ENCODE measurements at places on chromosomes 12 and 14.

GRCh38 chr12:94157981-94158411 lies 9.6 kb downstream of the PLXNC1 start:
- DNase-seq = no peak

DNA sequence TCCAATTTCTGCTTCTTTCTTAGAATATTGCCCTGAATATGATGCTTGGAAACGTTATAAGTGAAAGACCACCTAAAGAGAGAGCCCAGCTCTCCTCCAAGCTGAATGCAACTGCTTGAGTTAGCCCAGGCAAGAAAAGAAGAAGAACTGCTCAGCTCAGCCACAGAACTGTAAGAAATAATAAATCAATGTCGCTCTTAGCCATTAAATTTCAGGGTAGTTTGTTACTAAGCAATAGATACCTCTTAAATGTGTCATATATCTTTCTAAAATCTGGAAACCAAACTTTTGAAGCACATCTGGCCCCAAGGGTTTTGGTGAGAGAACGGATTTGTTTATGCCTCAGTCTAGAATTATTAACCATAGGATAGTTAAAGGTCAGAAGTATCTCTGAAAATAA lies 50.4 kb downstream of the SLC6A15 start:
- peak; percentile 34 for DNase-seq

- no peak for DNase-seq
These were observed 9.4 kb upstream of the PRKAG1 start for GRCh38 chr12:49027846-49028555.

DNA sequence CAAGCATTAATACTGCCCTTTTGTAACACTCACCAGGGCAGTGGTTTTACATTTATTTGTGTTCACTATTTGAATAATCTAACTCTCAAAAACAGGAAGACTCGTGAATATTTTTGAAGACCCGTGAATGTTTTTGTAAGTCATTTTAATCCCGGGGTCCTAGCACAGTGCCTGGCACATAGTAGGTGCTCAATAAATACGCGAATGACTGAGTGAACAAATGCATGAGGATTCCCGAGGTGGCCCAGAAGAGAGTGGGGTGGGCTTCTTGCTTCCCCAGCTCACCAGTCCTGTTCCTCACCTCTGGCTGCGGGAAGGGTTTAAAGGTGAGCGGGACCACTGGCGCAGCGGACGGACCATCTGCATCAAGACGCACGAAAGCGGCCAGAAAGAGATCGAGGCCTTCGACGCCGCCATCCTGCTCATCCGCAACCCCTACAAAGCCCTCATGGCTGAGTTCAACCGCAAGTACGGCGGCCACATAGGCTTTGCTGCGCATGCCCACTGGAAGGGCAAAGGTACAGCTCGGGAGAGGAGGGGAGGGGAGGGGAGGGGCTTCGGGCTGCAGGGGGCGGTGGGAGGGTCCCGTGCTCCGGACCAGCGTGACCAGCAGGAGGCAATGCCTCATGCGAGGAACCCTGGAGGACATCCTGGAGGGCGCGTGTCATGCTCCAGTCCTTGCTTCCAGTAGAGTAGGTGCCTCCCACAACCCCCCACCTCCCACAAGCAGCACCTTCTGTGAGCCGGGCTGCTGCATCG lies 98.9 kb downstream of the CMKLR1 start:
- no peak for DNase-seq

- DNase-seq = peak; percentile 33
These were observed 5.3 kb downstream of the OASL start for GRCh38 chr12:121033625-121034349.

DNA sequence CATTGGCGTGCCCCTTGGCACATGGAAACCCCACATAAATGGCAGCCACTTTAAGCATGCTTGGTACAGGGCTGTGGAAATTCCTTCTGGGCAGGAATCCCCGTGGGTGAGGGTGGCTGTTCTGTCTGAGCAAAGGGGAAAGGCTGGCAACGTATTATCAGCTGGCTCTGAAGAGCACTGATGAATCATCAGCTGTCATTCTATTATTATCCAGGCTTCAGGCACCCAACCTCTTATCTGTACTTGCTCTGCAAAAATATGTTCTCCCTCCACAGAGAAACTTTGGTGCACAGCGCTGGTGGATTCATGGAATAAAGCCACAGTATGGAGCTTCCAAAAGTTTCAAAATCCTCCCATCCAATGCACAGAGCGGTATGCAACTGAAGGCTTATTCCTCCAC lies 167.1 kb downstream of the TBX5 start:
- DNase-seq = no peak

DNA sequence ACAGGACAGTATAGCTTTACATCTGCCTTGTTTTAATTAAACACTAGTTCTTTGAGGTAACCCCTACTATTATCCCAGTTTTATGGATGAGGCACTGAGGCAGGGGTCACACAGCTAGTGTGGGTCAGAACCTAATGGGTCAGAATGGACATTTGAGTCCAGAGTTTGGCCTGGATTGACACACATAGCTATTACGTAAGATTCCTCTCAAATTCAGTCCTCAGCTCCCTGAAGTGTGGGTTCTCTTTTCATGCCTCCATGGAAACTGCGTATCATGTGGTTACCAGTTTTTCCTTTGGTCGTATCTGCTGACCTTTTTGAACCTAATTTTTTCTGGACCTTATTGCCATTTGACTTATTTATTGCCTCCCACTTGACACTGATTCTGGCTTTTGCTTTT lies 40.4 kb downstream of the PSEN1 start:
- no peak for DNase-seq

DNA sequence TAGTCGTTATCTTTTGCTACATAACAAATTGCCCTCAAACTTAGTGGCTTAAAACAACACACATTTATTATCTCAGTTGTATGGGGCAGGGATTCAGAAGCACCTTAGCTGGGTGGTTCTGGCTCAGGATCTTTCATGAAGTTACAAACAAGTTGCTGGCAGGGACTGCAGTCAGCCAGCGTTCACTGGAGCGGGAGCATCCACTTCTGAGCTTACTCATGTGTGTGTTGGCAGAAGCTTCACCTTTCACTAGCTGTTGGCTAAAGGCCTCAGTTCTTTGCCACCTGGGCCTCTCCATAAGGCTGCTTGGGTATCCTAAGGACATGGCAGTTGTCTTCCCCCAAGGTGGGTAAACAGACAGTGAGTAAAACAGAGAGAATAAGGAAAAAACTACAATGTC lies 365.7 kb downstream of the RPS29 start:
- no peak for DNase-seq

DNA sequence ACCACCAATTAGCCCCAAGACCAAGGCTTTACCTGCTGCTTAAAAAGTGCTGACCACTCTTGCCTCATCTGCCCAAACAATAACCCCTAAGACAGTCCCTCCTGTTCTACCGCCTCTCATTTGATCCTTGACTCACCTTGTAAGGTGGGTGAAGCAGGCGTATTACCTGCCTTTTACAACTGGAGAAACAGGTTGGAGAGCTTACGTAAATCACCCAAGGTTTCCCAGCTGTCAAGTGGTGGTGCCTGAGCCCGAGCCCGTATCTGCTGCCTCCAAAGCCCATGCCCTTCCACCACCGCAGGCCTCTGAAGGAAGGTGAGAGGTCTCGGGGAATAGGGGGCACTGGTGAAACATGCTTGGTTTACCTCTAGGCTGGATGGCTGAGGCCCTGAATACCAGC lies 36.6 kb downstream of the MAX start:
- no peak for DNase-seq

GRCh38 chr12:45216230-45216982 lies 511 bp downstream of the ANO6 start:
- peak; percentile 44 for DNase-seq

DNA sequence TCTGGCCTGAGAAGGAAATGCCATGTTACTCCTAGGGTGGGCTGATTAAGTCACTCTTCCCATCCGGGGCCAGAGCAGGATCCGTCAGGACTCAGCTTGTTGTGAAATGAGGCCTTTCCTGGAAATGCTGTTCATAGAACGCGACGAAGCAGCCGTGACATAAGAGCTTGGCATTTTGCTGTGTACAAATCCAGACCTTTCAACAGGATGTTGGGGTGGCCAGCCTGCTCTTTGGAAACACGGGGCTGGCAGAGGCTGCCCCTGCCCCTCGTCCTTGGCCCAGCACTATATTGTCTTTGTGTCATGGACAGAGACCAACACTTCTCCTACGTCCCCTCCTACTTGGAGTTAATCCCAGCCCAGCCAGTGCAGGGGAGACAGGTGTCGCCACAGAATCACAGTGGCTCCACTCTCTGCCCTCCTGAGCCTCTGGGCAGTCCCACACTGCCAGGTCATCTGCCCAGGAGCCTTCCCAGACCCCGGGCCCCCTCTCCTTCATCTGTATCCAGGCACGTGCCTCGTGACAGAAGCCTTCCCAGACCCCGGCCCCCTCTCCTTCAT lies 18.6 kb upstream of the EIF5 start:
- DNase-seq = peak; percentile 32

DNA sequence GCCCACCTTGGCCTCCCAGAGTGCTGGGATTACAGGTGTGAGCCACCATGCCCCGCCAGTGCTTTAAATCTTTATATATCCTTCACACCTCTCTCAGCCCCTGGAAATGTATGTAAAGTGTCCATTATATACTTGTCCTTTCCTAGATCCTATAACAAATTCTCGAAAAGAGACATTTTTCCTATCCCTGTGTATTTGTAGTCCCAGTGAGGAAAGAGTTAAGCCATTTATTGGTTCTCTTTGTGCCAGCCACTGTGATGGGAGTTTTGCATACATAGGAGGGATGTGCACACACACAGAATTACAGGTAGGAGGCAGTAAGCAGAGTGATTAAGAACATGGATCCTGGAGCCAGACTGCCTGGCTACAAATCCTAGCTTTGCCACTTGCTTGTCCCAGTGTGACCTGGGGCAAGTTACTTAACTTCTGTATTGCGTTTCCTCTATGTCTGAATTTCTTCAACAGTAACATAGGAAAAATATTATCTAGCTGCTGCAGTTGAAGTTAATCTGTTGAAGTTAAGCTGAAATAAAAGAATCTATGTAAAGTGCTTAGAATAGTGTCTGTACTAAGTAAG lies 2.1 kb upstream of the RABGGTA start:
- no peak for DNase-seq

GRCh38 chr14:83255015-83255726 lies 1721.5 kb upstream of the SEL1L start:
- peak; percentile 64 for DNase-seq

GRCh38 chr12:100826323-100826722 lies 31.7 kb downstream of the ANO4 start:
- peak; percentile 11 for DNase-seq

GRCh38 chr14:80762641-80763228 lies 178.8 kb downstream of the CEP128 start:
- DNase-seq = peak; percentile 83

- DNase-seq = peak; percentile 57
These were observed 26.4 kb downstream of the TESPA1 start for GRCh38 chr12:54958048-54958658.

DNA sequence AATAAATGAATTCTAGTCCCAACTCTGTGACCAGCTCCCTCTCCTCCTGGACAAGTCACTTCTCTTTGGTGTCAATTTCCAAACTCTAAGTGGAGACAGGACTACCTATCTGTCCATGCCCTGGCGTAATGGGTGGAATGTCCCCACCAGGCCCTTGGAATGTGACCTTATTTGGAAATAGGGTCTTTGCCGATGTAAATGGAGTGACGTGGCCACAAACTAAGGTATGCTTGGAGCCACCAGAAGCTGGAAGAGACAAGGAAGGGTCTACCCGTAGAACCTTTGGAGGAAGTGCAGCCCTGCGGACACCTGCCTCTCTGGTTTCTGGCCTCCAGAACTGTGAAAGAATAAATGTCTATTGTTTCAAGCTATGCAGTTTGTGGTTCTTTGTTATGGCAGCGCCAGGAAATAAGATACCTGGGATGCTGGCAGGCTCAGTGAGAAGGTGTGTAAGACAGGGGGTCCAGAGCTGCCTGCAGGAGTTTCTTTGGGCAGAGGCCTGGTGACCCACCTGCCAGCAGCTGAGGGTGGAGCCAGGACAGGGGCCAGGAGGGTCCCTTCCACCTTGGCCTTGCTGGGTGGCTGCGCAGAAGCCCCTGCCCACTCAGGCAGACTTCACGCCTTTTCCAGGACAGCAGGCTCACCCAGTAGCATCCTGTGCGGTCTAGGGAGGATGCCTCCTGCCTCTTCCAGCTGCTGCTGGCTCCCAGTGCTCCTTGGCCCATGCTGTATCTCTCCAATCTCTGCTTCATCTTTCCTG lies 45.8 kb downstream of the ARL6IP4 start:
- DNase-seq = no peak

GRCh38 chr12:19572920-19573558 lies 133.7 kb downstream of the AEBP2 start:
- DNase-seq = peak; percentile 55

DNA sequence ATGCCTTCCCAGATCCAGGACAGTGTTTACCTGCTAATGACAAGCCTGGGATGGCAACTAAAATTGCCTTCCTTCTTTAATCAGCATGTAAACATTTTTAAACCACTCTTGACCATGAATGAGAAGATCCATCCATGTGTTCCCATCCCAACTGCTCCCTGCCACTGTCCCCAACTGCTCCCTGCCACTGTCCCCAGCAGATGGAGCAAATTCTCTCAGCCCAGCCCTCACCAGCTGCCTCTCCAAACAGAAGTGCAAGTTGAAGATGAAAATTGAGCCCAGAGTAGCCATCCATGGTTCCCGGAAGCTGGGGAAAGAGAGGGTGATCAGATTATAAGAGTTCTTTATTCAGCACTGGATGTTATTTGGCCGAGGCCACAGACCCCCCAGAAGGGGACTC lies 133.1 kb downstream of the SLC15A4 start:
- DNase-seq = no peak

GRCh38 chr12:7892186-7892980 lies 19.7 kb upstream of the SLC2A14 start:
- DNase-seq = peak; percentile 39

GRCh38 chr12:12239127-12239526 lies 27.7 kb downstream of the LRP6 start:
- DNase-seq = no peak

- peak; percentile 50 for DNase-seq
These were observed 569 bp upstream of the ARHGEF40 start for GRCh38 chr14:21069388-21070082.

GRCh38 chr14:93285044-93285443 lies 47.8 kb downstream of the BTBD7 start:
- DNase-seq = peak; percentile 20

- no peak for DNase-seq
These were observed 480 bp downstream of the PTPN6 start for GRCh38 chr12:6951551-6952120.

DNA sequence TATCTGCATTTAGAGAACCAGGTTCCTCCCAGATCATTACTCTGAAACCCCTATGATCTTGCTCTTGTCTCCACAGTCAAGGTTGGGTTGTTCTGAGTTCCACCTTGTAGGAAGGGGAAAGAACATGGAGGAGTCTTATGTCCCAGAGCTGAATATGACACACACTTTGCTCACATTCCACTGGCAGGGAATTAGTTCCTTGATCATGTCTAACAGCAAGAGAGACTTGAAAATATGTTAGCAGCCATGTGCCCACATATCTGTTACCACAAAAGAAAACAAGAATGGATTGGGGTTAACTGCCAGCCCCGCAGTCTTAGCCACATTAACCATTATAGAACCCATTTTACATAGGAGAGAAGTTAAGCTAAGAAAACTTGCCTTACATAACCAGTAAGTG lies 71.1 kb upstream of the MDM1 start:
- DNase-seq = peak; percentile 18

- no peak for DNase-seq
These were observed 1198.3 kb downstream of the VRK1 start for GRCh38 chr14:97995531-97995930.

All from fibroblast of skin of right quadriceps (primary cell).